Hypothalamus (tissue), 51 donors: ENCODE measurements at places on chromosomes 4 and X.

GRCh38 chrX:77493677-77494553 lies 46.7 kb downstream of the FGF16 start:
- no peak for DNase-seq

GRCh38 chr4:153205757-153206156 lies 1.5 kb downstream of the TRIM2 start:
- DNase-seq: no peak

GRCh38 chr4:16083241-16084191 lies at the start of gene PROM1:
Gene PROM1, minus strand, starts transcription at chr4:16084023. Its CDS starts 8,117 bp downstream, at chr4:16075906.
- no peak for DNase-seq

DNA sequence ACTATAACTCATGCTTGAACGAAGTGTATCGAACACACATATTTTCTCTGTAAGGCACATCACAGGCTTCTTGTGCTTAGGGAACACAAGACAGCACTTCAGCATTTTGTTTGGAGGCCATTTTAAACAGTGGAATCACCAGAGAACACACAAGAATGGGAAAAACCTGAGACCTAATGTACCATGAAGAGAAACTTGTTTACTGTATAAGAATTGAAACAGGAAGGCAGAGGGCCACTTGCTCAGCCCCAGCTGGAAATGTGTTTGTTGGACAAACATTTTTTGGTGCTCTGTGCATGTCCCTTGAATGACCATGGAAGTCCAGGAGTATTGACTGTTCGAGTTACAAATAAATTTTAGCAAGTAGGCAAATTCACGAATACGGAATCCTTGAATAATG lies 47.5 kb downstream of the RAPGEF2 start:
- DNase-seq: no peak

GRCh38 chrX:3307881-3308280 lies 38.6 kb downstream of the MXRA5 start:
- no peak for DNase-seq
